Germinal center (tissue), 1 donor: ENCODE measurements at places on chromosomes 11 and 22.

GRCh38 chr11:42054351-42054900 is 595.0 kb upstream of the LRRC4C start:
- no peak for DNase-seq

- no peak for DNase-seq
These were observed 6.0 kb upstream of the RPL3 start for GRCh38 chr22:39325392-39325932.

DNA sequence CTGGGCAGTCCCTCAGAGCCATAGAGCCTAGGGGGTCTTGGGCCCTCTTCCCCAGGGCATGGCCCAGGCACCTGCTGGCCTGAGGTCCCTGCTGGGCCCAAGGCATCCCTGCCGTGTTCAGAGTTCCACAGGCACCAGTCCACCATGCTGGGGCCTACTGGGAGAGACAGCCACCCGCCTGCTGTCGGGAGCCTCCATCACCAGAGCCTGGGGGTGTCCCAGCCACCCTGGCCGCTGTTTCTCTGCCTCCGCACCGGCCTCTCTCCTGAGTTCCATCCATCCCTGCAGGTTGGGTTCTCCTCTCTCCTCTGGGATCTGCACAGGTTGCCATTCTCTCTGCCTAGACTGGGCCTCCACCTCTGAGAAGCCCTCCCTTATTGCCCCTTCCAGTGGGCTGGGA is 68.6 kb downstream of the KCNQ1 start:
- DNase-seq, result no peak

GRCh38 chr11:134008634-134009071 is 51.9 kb upstream of the IGSF9B start:
- DNase-seq, result peak; percentile 82

- no peak for DNase-seq
These were observed 2.4 kb upstream of the MMP13 start for GRCh38 chr11:102957953-102958352.

DNA sequence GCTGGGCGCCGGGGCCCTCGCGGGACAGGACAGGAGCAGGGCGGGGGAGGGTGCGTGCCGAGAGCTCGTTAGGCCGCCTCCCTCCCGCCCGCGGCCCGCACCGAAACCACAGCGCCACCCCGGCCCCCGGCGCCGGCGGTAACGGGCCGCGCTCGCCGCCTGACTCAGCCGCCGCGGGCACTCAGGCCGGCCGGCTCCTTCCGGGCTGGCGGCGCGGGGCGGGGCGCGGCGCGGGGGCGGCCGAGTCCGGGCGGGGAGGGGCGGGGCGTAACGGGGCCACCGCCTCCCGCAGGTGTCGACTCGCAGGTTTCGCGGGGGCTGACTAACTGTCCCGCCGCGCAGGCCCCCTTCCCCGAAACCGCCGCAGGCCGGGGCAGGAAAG is at the start of gene AP5B1:
Gene AP5B1, minus strand, starts transcription at position 207 of the 382 bp plus-strand sequence. CDS start 385 bp downstream, outside the sequence.
- peak; percentile 89 for DNase-seq

GRCh38 chr22:39266398-39267030 is 21.7 kb upstream of the PDGFB start:
- no peak for DNase-seq

DNA sequence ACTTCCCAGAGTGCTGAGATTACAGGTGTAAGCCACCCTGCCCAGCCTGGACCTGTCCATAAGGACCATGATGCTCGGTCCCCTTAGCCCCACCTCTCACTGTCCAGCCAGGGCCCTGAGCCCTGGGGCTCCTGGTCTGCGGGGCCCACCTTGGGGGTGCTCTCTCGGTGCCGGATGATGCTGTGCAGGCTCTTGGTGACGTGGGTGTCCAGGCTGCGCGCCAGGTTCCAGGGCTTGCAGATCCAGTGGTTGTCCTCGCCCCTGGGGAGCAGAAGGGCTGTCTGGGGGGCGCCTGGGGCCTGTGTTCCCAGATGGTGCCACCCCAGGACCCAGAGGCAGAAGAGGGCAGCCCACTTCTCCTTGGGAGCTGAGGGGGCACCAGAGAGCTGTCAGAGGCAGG is 13.4 kb downstream of the TTLL12 start:
- no peak for DNase-seq

DNA sequence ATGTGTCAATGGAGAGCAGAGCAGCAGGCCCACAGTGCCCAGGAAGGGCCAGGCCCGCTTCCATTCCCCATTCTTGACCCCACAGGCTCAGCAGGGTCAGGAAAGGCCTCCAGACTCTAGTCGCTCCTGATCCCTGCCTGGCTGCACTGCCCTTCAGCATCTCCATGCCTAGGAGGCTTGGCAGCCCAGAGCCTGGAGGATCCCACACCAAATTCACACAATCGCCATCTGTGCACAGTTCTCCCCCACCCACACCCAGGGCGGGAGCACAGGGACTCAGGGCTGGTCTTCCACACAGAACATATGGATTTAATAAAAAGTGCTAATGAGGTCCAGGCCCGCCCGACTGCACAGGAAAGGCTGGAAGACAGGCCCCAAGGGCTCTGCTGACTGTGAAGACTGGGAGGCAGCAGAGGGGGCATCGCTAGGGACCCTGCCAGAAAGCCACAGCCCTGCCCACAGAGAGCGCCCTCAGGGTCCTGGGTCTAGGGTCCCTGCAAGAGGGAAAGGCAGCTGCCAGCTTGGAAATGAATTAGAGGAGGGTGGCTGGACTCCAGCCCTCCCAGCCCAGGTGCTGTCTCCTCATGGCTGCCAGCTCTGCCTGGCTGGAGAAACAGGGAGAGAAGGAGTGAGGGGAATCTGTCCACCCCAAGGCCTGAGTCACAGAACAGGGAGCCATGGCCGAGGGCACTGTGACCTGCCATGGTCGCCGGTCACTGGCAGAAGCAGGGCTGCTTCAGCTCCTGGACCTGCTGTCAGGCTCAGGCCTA is 39.7 kb downstream of the DKK3 start:
- DNase-seq, result no peak

GRCh38 chr11:47185305-47186075 is 744 bp downstream of the PACSIN3 start:
- DNase-seq, result no peak

GRCh38 chr11:2151500-2152257 is 9.3 kb downstream of the INS start:
- DNase-seq, result peak; percentile 87

- no peak for DNase-seq
These were observed 22.0 kb upstream of the KLHL35 start for GRCh38 chr11:75454987-75455386.

DNA sequence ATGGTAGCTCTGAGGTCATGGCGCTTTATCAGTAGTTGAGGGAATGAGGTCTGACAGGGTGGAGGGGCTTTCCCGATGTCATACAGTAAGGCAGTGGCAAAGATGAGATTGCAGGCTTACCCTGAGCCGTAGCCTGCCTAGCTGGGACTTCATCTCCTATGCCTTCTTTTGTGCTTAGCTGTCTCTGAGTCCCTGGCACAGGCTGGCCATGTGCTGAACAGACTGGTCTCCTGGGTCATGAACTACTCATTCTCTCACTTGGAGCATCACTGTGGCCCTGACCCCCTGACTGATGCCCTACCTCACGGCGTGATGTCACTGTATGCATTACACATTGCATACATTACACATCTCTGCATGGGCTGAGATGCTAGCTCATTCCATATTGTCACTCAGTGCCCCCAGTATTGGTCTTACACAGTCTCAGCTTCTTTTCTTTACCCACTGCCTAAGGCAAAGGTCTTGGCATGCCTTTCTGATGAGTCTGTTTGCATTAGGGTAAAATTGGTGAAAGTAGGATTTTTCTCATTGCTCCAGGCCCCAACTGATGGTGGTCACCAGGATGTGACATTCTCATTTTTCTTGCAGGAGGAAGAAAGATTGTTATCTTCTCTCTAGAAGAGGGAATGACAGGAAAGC is 389.4 kb upstream of the CADM1 start:
- no peak for DNase-seq

DNA sequence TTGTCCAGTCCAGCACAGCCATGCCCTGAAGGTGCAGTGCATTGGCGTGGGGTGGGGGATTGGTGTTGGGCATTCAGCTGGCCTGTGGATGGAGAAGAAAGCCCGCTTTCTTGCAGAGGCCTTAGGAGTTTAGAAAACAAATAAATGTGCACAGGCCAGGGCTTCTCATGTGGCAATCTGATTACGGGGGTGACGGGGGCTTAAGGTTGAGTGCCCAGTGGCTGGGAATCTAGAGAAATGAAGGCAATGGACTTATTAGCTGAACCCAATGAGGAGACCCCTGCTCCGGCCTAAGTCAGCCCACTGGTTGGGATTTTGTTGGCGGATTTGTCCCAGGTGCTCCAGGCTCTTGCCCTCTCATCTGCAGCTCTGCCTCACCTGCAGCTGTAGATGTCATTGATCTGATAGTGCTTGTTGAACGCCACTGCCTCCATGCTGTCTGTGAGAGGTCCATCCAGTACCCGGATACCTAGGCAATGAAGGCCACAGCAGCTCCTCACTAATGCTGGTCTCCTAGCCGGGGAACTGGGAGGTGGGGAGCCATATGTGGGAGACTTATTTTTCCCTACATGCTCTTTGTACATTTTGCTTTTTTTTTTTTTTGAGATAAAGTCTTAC is 6.2 kb downstream of the PCSK7 start:
- no peak for DNase-seq

DNA sequence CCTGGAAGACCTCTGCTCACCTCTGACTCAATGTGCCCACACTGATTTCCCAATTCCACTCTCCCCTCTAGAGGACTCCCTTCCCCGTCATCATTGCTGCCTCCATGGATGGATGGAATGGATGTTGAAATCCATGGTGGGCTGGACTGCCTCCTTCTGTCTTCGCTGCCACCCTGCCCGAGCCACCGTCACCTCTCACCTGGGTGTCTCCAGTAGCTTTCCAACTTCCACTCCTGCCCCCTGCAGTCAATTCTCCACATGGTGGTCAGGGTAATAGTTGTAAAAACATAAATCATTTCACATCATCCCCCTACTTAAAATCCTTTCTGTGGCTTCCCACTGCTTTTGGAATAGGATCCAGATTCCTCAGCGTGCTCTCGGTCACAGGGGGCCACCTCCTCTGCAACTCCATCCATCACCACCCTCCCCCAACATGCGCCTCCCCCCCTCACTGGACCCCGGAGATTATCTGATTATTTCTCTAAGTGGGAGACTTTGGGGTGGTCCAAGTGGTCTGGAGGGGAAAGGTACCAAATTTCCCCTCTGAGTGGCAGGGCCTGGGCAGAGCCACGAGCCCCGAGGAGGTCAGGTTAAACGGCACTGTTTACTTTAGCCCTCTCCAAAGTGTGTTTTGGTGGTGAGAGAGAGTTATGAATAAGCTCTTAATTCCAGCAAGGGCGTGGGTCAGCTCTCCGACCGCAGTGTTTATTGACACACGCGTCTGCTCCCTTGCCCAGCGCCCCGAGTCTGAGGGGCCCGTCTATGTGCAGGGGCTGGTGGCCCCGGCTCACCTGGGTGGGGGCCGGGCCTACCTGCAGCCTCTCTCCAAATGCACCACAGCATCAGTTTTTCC is 313.7 kb downstream of the MN1 start:
- DNase-seq, result no peak

DNA sequence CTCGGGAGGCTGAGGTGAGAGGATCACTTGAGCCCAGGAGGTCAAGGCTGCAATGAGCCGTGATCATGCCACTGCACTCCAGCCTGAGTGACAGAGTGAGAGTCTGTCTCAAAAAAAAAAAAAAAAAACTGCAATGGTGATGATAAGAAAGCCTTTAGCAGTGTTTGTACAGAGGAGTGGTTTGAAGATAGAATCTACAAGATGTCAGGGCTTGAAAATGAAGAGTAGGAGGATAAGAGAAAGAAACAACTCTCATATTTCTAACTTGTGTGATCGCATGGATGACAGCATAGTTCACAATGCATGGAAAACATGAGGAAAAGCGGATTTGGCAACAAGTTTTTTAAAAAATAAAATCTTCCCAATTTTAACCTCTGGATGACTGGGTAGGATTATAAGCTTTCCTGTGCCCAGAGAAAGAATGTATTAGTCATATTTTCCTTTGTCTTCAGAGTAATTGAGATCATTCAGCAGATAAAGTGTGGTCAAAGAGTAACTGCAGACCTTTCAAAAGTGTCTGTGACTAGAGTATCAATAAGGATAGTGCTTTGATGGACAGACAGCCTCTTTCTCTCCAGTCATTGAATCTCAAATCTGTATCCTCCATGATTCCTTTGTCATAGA is 328.1 kb downstream of the CASP12 start:
- DNase-seq, result no peak

GRCh38 chr11:111934306-111934705 is 2.8 kb upstream of the DIXDC1 start:
- DNase-seq, result no peak

- DNase-seq, result no peak
These were observed 621.5 kb upstream of the B3GAT1 start for GRCh38 chr11:135033540-135033939.

DNA sequence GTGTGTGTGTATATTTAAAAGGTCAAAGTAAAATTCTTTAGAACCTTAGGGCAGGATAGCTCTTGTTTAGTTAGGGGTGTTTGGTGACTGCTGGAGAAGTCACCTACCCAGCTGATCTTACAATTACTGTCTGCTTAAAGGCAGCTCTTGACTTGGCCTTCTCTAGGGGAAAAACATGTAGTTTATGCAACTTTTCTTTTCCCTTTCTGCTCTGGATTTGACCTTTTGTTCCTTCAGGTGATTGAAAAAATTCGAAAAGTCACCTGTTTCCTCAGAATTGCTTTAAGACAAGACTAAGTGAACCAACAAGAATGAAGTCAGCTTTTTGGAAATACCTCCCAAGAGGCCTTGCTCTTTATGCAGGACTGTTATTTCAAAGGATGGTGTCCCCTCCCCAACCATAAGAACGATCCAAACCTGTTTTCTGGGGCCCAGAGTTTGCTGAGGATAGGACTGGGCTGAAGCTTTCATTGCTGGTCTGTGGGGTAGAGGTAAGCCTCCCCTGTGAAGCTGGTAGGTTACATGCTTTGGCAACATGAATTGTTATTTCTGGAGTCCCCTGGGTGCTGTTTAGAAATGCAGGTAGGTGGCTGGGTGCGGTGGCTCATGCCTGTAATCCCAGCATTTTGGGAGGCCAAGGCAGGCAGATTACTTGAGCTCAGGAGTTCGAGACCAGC is 111.2 kb downstream of the PTPRJ start:
- DNase-seq, result no peak

- no peak for DNase-seq
These were observed 115.2 kb upstream of the IGLL5 start for GRCh38 chr22:22772396-22772795.

DNA sequence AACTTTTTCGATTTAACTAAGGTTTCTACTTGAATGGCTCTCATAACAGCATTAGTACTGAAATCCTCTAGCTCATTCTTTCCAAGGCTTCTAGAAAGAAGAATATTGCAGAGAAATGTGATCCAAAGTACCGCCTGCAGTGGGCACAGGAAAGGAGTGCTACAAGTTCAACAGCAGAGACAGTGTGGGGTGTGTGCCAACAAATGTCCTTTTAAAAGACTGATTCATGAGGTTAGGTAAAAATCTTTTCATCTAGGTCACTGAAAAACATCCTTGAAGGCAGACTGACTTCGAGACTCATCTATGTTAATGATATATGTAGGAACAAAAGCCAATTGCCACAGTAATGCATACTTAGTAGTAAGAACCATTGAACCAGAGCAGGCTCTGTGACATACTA is 349.1 kb upstream of the PITPNB start:
- DNase-seq, result no peak

GRCh38 chr11:3163241-3163981 is 1.7 kb downstream of the OSBPL5 start:
- no peak for DNase-seq
